ENCODE measurements at places on chromosomes 5 and 9.

GRCh38 chr5:93307557-93307956 is 273.5 kb downstream of the NR2F1-AS1 start:
- DNase-seq: no peak

GRCh38 chr9:114688379-114688778 is 6.4 kb upstream of the TEX48 start:
- no peak for DNase-seq

DNA sequence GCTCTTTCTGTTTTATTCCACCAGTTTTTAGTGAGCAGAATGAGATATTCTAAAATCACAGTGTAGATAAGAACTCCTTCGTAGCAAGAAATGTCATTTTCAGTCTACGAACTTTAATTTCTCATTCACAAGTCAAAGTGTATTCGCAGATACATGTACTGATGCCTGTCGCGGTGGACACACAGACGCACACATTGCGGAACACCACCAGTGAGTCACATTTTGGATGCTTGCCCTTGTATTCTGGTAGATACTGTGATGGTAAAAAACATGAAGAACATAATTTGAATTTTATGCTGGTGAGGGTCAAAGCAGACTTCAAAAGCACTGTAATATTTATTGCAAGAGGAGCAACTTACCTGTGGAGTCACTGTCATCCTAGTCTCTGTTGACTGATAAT is 4.7 kb upstream of the C9orf57 start:
- DNase-seq: no peak

GRCh38 chr9:135961811-135962695 is 880 bp upstream of the UBAC1 start:
- DNase-seq: no peak

DNA sequence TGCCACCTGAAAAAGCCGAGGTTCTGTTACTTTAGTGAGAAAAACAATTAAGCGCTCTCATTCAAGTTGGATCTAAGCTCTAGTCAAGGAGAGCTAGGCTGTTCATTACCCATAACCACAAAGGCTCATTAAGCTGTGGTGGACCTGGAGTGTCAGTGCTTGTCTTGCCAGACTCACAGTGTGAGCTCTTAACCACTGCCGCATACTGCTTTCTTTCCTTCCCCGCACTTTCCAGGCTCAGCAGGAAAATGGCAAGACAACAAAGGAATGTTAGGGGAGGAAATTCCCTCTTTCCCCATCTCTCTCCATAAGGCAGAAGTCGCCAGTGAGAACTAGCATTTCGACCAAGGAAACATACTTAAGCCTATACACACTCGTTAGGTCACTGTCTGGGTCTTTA is 467.3 kb downstream of the ENC1 start:
- peak; percentile 18 for DNase-seq

- no peak for DNase-seq
Observed at GRCh38 chr5:113901718-113902117, 388.2 kb downstream of the YTHDC2 start.

- DNase-seq: no peak
Observed at GRCh38 chr5:33479311-33479710, 38.5 kb downstream of the TARS1 start.

- no peak for DNase-seq
Observed at GRCh38 chr5:124741711-124742496, 4.5 kb downstream of the ZNF608 start.

DNA sequence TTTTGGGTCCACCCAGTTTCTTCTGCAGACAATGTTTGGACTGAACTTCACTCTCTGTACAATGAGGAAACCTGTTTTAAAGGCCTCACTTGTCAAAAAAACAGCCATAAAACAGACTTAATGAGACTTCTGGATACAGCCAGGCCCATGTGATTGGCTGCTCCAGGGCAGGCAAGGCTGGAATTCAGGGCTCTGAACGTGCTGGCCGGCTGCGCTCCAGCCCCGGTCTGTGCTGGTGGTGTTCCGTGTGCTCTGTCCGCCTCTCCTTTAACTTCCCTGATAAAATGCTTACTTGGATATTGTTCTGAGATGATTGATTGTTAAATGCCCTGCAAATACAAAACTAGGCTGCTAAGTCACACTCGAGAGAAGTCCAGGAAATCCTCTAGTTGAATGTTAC is 131.2 kb upstream of the KLF4 start:
- DNase-seq: no peak

All from NCI-H2107 (cell line).